CD4-positive, alpha-beta memory T cell (primary cell): ENCODE measurements at places on chromosomes 13 and 19. TPM values are rescaled to one million over a fixed set of nuclear protein-coding genes. Genes with fewer than 3 reads are reported as not detected.

DNA sequence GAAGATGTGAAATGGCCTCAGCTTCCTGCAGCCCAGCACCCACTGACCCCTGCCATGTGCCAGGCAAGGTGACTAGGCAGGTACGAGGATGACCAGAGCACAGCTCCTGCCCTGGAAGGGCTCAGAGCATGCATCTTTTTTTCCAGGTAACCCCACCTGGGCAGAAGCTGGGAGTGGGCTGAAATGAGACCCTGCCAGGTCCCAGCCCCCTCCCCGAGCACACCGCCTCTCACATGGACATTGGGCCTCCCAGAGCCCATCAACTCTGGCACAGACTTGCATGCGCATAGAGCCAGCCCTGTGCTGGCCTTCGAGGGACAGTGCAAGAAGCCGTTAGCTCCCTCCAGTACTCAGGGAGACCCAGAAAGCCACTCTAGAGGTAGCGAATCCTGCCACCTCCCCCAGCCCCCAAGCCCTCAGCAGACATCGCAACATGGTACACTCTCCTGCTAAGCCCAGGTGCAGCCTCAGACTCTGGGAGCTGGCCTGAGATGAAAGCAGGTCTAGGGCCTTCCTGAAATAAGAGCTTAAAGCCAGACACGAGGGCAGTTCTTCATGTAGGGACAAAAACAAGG is 8.9 kb upstream of the VSTM2B start:
- DNase-seq, result no peak

DNA sequence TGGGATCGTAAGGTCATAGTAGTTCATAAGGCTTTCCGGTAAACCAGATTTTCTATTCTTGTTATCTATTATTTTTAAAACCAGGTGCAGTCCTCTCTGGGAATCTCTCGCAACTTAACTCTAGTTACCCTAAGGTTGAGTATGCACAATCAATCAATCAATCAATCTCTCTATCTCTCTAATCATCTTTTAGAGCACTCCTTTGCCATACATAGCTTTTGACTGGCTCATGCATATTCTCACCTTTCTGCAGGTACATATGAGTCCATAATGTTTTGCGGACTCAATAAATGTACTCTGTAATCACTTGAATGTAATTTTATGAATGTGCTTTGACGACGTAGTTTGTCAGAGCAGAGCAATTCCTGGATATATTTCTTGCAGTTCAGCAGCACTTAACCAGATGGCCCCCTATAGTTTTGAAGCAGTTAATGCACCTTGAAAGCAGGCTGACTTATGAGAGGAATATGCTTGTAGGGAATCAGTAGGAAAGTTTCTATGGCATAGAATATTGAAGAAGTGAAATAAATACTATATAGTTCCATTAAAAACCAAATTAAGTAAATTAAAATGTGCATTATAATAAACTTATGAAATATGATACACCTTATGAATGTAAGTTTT is 524.7 kb downstream of the GPC5 start:
- DNase-seq, result no peak

- DNase-seq, result peak; percentile 58
Observed at GRCh38 chr19:32691952-32692726, 518 bp downstream of the NUDT19 start.

SULT2A1 gene
- total RNA-seq, result not detected

RPS28 gene
- 2,963 TPM for total RNA-seq

FGF9 gene
- 7.3 TPM for total RNA-seq

ZFR2 gene
- total RNA-seq, result 3.1 TPM
